Endothelial cell (in vitro differentiated cells): ENCODE measurements at places on chromosomes 7 and 10.

DNA sequence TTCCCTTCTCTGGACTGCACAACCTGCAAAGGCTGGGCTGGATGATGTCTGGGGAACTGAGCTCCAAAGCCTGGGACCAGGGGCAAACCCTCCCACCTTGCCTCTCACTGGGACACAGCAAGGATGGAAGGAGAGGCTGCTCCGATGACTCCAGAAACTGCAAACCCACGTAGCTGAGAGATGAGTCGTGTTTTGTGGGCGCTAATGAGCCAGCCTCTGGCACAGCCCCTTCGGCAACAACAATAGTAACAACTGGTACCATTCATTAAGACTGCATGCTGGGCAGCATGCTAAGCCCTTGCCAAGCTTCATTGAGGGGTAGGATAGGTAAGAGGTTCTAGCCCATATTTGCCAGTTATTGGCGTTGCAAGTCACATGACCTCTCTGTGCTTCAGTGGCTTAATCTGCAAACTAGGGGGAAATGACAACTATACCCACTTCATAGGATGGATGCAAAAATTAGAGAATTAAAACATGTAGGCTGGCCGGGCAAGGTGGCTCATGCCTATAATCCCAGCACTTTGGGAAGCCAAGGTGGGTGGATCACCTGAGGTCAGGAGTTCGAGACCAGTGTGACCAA, 145.9 kb downstream of the SH3PXD2A start:
- peaks cover 17% of the 10 kb centered on the region for H3K36me3 ChIP-seq
- DNase-seq: no peak
- H3K27ac ChIP-seq: no peak overlapping the region
- no peak overlapping the region for H3K4me3 ChIP-seq

- H3K36me3 ChIP-seq: peaks cover 23% of the 10 kb centered on the region
- peak overlapping the region; percentile 95 for H3K4me3 ChIP-seq
- peak overlapping the region; percentile 88 for H3K27ac ChIP-seq
- H3K4me1 ChIP-seq: peaks cover 33% of the 10 kb centered on the region
Observed at GRCh38 chr10:79445977-79446757, 743 bp upstream of the ZCCHC24 start.

DNA sequence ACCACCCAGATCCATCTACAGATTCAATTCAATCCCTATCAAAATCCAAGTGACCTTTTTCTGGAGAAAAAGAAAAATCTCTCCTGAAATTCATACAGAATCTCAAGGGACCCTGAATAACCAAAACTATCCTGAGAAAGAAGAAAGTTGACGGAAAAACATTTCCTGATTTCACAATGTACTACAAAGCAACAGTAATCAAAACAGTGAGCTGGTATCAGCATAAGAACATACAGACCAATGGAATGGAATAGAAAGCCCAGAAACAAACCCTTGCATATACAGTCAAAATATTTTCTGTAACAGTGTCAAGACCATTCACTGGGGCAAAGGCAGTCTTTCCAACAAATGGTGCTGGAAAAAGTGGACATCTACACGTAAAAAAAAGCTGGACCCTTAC, 89.9 kb downstream of the JMJD1C start:
- no peak overlapping the region for H3K27ac ChIP-seq
- H3K4me1 ChIP-seq: peaks cover 3% of the 10 kb centered on the region
- no peaks in the 10 kb centered on the region for H3K27me3 ChIP-seq
- H3K4me3 ChIP-seq: no peak overlapping the region
- H3K36me3 ChIP-seq: no peaks in the 10 kb centered on the region

GRCh38 chr10:99828464-99828863, 46.0 kb downstream of the ABCC2 start:
- no peaks in the 10 kb centered on the region for H3K27me3 ChIP-seq
- H3K4me1 ChIP-seq: peaks cover 10% of the 10 kb centered on the region
- H3K27ac ChIP-seq: no peak overlapping the region
- H3K36me3 ChIP-seq: peaks cover 7% of the 10 kb centered on the region
- no peak for DNase-seq

DNA sequence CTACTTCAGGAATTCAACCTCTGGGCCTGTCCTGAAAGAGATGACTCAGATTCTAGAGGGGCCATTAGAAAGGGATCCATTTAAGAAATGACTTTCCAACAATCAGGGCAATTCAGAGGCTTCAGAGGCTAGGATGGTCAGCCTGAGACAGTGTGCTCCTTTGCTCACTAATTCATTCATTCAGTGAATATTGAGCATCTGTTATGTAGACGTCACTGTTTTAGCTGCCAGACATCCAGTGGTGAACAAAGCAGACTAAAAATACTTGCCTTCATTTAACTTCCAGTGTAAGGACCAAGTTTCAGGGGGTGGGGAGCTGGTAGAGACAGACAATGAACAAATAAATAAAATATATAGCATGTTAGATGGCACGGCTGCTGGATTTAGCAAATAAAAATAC, 1.6 kb downstream of the KIAA1217 start:
- H3K27ac ChIP-seq: no peak overlapping the region
- H3K4me1 ChIP-seq: peaks cover 74% of the 10 kb centered on the region
- peaks cover 17% of the 10 kb centered on the region for H3K36me3 ChIP-seq
- H3K4me3 ChIP-seq: peak overlapping the region; percentile 15
- DNase-seq: no peak

GRCh38 chr7:130345136-130345535, 520 bp downstream of the CPA5 start:
- H3K27ac ChIP-seq: no peak overlapping the region
- H3K36me3 ChIP-seq: peaks cover 3% of the 10 kb centered on the region
- H3K4me1 ChIP-seq: peaks cover 3% of the 10 kb centered on the region
- DNase-seq: no peak
- no peak overlapping the region for H3K4me3 ChIP-seq

GRCh38 chr7:115941703-115942268, 88.8 kb downstream of the TFEC start:
- DNase-seq: no peak
- no peak overlapping the region for H3K4me3 ChIP-seq
- H3K4me1 ChIP-seq: no peaks in the 10 kb centered on the region
- H3K27me3 ChIP-seq: no peaks in the 10 kb centered on the region

DNA sequence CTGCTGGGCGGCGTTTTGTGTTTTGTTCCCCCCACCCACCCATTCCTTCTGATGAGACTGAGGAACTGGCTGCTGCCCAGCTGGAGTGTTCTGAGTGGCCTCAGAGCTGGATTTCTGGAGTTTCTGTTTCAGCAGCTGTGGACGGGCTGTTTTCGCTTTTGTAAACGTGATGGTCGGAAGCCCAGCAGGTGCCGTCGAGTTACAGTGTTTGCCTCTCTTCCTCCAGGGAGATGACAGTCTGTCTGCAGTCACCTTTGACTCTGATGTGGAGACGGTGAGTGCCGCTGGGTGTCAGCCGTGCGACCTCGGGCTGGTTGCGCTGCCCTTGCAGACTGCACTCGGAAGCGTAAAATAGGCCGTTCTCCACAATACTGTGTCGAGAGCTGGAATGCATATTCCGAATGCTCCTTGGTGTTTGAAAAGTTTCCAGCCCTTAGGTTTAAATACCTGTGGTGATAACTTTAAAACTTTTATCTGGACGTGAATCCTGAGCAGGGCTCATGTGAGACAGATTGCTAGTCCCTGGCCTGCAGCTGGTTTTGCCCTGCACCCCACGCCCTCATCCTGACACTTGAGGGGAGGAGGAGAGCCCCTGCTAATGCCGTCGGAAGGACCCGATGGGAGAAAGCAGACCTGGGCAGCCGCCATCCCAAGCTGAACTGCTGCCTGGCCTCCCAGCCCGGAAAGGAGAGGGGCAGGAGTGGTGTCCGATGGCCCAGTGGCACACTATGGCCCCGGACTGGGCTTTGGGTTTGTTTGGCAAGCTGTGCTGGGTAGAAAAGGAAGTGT, 8.3 kb downstream of the IQCE start:
- H3K36me3 ChIP-seq: no peaks in the 10 kb centered on the region
- H3K4me1 ChIP-seq: no peaks in the 10 kb centered on the region
- no peak overlapping the region for H3K4me3 ChIP-seq
- no peak overlapping the region for H3K27ac ChIP-seq
- no peak for DNase-seq

- H3K36me3 ChIP-seq: peaks cover 30% of the 10 kb centered on the region
- peaks cover 50% of the 10 kb centered on the region for H3K4me1 ChIP-seq
- no peak for DNase-seq
- peaks cover 38% of the 10 kb centered on the region for H3K27me3 ChIP-seq
- H3K4me3 ChIP-seq: peak overlapping the region; percentile 100
- peak overlapping the region; percentile 95 for H3K27ac ChIP-seq
Observed at GRCh38 chr7:5594616-5595544, 171.2 kb upstream of the TNRC18 start.

DNA sequence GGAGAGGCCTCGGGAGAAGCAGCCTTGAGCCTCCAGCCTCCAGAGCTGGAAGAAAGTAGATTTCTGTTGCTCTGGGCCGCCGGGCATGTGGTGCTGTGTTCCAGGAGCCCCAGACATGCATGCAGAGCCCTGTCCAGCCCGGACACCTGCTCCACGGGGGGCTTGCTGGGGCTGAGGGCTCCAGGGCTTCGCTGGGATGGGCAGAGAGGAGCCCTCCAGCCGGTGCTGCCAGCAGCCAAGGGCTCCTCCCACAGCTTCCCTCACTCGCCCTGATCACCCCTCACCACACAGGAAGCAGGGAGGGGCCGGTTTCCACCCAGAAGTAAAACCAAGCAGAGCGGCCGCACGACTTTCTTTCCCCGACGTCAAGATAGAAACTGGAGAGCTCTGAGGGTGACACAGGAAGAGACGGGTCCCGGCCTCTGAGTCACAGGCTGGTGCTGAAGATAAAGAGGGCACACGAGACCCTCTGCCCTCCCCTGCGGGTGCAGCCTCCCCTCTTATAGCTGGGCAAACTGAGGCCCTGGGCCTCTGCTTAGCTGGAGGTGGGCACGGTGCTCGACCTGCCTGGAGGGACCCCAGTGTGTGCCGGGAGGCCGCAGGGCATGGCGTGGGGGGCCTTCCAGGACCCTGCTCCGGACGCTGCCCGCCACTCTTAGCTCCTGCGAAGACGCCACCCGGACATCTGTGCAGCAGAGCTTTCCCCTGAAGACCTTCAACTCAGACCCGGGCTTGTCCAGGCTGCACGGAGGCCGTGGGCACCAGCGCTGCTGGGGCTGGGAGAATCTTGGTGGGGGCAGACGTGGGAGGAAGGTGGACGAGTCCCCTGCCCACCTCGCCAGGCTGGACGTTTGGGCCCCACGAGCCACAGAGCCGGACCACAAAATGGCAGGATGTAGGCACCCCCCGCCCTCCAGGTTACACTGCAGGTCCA, 31.1 kb downstream of the ADAP1 start:
- no peak for DNase-seq
- H3K27ac ChIP-seq: no peak overlapping the region
- H3K4me3 ChIP-seq: no peak overlapping the region
- H3K36me3 ChIP-seq: no peaks in the 10 kb centered on the region
- H3K4me1 ChIP-seq: no peaks in the 10 kb centered on the region
- H3K27me3 ChIP-seq: peaks cover 1% of the 10 kb centered on the region

DNA sequence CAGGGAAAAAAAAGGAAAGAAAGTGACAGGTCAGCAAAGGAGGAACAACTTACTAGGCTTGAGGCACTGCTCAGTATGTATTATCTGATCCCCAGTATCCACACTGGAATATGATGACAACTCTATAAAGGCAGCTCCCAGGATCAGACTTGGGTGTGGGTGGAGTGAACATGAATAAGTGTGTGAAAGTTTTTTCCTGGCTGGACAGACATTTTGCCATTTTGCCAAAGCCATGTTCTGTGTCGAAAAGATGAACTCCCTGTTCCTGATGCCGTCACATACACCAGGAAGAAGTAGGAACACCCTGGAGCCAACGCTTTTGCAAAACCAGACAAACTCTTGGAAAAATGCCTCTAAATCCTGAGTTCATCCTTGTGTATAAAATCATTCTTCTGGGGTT, 143.2 kb upstream of the MEOX2 start:
- no peak overlapping the region for H3K27ac ChIP-seq
- H3K4me1 ChIP-seq: peaks cover 6% of the 10 kb centered on the region
- no peaks in the 10 kb centered on the region for H3K36me3 ChIP-seq
- DNase-seq: no peak
- no peaks in the 10 kb centered on the region for H3K27me3 ChIP-seq

GRCh38 chr10:34731885-34732701, 83.0 kb downstream of the PARD3 start:
- H3K36me3 ChIP-seq: no peaks in the 10 kb centered on the region
- no peak overlapping the region for H3K4me3 ChIP-seq
- peaks cover 2% of the 10 kb centered on the region for H3K27me3 ChIP-seq
- peaks cover 11% of the 10 kb centered on the region for H3K4me1 ChIP-seq
- H3K27ac ChIP-seq: no peak overlapping the region

GRCh38 chr7:25716421-25716820, 435.6 kb upstream of the NFE2L3 start:
- H3K4me3 ChIP-seq: no peak overlapping the region
- H3K4me1 ChIP-seq: no peaks in the 10 kb centered on the region
- no peak for DNase-seq
- no peak overlapping the region for H3K27ac ChIP-seq
- H3K27me3 ChIP-seq: no peaks in the 10 kb centered on the region
- H3K36me3 ChIP-seq: no peaks in the 10 kb centered on the region

DNA sequence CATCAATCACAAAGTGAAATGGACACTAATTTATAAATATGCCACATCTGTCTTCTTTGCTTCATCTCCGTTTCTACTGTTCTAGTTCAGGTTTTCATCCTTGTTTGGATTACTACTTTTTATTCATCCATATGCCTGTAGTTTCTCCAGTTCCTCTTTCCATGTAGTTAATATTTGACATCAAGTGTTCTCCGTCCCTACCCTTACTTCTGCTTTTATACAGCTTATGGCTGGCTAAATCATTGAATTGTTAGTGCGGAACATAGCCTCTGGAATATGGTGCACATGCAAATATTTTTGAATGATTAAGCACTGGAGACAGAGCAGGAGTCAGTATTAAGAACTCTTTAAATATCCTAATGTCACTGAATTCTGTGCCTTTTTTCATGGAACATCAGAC, 230.0 kb upstream of the PPP1R3A start:
- H3K4me1 ChIP-seq: peaks cover 14% of the 10 kb centered on the region
- DNase-seq: no peak
- no peak overlapping the region for H3K4me3 ChIP-seq

- H3K27me3 ChIP-seq: peaks cover 14% of the 10 kb centered on the region
- peaks cover 10% of the 10 kb centered on the region for H3K4me1 ChIP-seq
- no peak overlapping the region for H3K27ac ChIP-seq
- DNase-seq: no peak
Observed at GRCh38 chr10:131691481-131692090, 209.2 kb upstream of the PPP2R2D start.

- H3K27me3 ChIP-seq: no peaks in the 10 kb centered on the region
- H3K27ac ChIP-seq: no peak overlapping the region
- no peaks in the 10 kb centered on the region for H3K36me3 ChIP-seq
- H3K4me1 ChIP-seq: peaks cover 3% of the 10 kb centered on the region
- H3K4me3 ChIP-seq: no peak overlapping the region
- no peak for DNase-seq
Observed at GRCh38 chr10:76990561-76990960, 647.0 kb downstream of the KCNMA1 start.

DNA sequence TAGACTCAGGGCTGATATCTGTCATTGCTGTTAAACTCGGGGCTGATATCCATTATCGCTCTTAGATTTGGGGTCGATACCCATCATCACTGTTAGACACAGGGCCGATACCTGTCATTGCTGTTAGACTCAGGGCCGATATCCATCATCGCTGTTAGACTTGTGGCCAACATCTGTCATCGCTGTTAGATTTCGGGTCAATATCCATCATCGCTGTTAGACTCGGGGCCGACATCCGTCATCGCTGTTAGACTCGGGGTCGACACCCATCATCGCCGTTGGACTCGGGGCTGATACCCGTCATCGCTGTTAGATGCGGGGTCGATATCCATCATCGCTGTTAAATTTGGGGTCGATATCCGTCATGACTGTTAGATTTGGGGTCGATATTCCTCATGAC, 54.8 kb downstream of the BEND7 start:
- peaks cover 9% of the 10 kb centered on the region for H3K36me3 ChIP-seq
- no peak overlapping the region for H3K27ac ChIP-seq
- H3K27me3 ChIP-seq: no peaks in the 10 kb centered on the region
- no peak overlapping the region for H3K4me3 ChIP-seq
